IMR-90 (cell line): ENCODE measurements at places on chromosomes 1 and 21.

- DNase-seq, result peak; percentile 26
Observed at GRCh38 chr1:19640363-19641316, 3.5 kb upstream of the NBL1 start.

DNA sequence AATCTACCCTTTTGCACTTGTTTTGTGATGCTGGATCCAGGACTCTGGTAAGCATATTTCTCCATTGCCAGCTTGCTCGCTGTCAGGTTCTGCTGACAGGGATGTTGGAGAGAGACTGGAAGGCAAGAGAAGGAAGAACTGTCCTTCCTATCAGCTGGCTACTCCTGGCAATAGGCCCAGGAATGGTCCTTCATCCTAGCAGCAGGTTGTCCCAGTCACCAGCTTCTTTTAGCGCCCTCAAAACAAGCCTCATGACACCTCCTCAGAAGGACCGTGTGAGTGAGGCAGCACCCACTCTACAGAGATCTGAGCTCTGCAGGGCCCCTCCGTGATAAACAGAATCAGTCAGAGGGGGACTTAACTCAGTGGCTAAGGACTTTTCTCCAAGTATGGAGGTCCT lies 33.1 kb upstream of the SLAMF9 start:
- DNase-seq, result no peak

DNA sequence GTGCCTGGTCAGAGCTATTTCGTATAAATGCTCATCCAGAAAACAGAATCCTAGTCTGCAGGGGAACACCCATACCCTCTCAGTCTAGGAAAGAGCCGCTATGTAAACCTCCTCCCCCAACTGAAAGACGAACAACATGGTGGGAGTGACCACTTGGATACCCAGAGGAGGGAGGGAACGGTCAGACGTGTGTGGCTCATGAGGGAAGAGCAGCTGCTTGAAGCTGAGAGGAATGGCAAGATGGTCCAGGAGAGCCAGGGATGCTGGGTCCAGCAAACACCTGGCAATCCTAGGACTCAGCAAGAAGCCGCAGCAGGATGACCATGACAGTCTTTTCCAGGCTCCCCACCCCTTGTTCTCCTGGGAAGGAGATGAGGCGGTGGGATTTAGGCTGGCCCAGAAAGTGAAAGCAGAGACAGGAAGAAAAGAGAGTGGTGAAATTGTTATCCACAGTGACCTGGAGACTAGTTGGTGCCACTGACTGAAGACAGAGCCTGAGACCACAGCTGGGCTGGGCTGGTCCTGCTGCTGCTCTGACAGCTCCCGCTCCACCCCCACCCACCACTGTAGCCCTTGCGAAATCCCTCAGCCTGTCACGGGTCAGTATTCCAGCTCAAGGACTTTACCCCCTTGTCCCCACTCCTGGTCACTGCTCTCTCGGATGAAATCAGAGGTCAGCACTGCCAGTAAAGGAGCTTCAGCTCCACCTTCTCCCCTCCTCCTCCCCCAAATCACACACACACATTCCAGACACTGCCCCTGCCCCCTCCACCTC lies 3.6 kb downstream of the CERS2 start:
- peak; percentile 62 for DNase-seq

- peak; percentile 50 for DNase-seq
Observed at GRCh38 chr1:216119600-216119999, 303.6 kb downstream of the USH2A start.

GRCh38 chr1:99850459-99851291 lies 514 bp downstream of the AGL start:
- DNase-seq, result no peak

- DNase-seq, result peak; percentile 84
Observed at GRCh38 chr1:234486858-234487840, 8.2 kb upstream of the TARBP1 start.

- DNase-seq, result peak; percentile 19
Observed at GRCh38 chr1:6347641-6348487, 45.7 kb downstream of the ACOT7 start.

- DNase-seq, result no peak
Observed at GRCh38 chr1:10059342-10059718, 26.6 kb downstream of the UBE4B start.

DNA sequence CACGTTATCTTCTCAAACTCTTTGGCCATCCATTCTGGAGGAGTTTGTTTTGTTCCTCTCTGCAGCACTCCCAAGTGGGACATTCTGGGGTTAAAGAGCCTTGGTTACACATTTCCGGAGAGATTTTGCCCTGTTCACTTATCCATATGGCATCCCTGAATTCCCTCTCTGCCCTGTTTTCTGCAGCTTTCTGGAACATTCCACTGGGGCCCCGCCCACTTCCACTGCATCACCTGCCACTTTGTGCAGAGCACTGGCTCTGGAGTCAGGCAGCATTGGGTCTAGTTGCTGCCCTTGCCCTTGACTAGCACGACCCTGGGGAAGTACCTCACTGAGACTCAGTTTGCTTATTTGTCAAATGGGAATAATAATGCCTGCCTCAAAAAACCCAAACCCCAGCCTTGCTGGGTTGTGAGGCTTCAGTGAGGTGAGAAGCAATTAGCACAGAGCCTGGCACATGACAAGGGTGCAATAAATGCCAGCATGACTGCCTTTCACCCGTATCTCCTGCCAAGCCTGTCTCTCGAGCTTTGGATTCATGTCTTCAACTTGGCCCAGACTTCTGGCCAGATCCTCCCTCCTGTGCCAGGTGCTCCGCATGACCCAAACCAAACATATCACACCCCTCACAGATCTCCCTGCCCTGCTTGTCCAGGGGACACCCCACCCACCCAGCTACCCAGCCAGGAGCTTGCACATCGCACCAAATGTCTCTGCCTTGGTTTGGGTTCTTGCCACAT lies 38.3 kb downstream of the IL6R start:
- no peak for DNase-seq

DNA sequence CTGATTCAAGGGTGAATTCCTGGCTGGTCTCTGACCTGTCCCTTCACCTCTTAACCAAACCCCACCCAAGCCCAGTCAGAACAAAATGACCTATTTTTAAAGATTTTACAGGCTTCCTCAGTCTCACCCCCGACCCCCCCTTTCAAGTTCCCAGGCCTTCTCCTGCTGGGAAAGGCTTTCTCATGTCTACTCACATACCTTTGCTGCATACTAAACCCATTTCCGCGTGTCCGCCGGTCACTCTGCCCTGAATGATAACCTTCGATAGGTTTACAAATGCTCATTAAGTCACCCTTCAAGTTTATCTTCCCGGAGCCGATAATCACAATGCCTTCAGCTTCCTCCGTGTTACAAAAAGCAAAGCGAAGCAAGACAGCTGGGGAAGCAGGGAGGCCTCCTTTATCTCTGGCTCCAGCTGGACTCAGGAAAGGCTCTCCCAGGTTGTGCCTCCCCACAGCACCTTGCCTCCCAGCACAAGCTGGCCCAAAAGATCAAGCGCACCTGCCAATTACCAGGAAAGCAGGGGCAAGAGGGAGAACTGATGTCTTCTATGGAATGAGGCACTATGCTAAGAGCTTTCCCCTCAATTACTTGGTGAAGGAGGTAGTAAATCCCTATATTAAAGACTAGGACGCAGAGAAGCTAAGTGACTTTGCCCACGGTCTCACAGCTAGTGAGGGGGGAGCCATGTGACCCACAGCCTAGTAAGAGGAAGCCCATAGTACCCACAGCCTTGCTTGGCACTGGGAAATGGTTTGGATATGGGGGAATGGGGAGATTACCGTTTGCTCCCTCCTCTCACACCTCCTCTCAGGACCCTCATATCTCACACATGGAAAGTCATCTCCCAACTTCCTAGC lies 15.9 kb downstream of the SMIM12 start:
- no peak for DNase-seq

- DNase-seq, result peak; percentile 58
Observed at GRCh38 chr1:226110249-226111097, 48.0 kb downstream of the H3-3A start.

GRCh38 chr1:156941675-156942074 lies 21.2 kb downstream of the LRRC71 start:
- DNase-seq, result no peak

GRCh38 chr1:54325284-54325683 lies 80.9 kb downstream of the SSBP3 start:
- DNase-seq, result peak; percentile 24

DNA sequence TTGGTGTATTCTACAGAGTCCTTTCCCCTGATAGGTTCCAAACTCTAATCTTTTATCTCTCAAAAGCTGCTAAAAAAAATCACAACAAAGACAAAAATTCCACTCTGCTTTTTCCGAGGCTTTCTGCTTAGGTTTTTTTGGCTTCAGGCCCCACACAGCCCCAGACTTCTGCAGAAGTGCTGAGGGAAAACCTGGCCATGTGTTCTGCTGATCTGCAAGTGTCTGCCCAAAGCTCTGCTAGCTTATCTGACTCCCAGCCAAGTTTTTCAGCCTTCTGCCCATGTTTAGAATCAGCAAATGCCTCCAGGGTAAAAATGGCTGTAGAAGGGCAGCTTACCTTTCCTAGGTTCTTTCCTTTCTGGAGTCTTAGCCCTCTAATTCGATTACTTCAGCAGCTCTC lies 28.4 kb downstream of the DISP3 start:
- no peak for DNase-seq
